Central memory CD4-positive, alpha-beta T cell (primary cell): ENCODE measurements at places on chromosomes 5 and 9.

DNA sequence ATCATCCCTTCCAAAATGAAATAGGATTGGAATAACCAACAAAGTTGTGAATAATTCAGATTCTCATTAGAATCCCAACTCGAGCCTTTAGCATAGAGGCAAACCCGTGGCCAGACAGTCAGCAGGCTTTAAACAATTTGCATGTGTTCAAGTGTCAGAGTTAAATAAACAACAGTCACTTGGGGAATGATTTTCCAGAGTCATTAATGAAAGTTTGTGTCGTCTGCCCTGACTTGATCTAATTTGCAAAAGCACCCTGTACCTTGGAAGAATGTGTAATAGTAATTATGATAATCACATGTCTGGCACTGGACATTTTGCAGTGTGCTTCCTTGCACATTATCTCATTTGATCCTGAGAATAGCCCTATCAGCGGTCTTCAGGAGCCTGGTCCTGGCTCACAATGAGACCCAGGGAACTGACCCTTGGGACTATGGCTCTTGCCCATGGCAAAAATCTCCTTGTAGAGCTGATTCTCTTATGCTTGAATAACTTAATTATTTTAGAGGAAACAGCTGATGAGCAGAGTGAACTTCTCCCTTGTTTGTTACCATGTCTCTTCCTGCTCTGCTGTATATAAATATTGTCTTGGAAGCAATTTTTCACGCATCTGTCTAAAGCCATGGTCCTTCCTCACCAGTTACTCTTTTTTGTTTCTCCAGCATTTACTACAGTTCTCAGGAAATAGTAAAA, 272.7 kb downstream of the NR3C1 start:
- no peak for DNase-seq

- no peak for DNase-seq
Measured at GRCh38 chr9:6907772-6908381, 150.1 kb downstream of the KDM4C start.

GRCh38 chr5:147479444-147479843, 30.4 kb downstream of the DPYSL3 start:
- no peak for DNase-seq

DNA sequence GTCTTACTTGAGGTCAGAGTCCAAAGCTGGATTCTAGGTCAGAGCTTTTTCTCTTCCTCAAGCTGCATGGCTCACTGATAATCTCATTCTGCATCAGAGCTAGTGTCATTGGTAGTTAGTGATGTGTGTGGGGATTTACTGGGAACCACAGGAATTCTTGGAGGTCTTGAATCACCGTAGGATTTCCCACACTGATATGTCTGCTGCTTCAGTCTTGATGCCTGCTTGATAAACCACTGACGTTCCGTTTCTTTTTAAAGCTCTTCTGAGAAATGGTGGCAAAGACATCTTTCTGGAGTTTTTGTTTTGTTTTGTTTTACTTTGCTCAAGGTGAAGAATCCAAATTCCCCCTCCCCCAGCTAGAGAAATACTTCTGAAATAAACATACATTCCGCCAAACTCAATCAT, 1.2 kb upstream of the GARIN3 start:
- DNase-seq: no peak

DNA sequence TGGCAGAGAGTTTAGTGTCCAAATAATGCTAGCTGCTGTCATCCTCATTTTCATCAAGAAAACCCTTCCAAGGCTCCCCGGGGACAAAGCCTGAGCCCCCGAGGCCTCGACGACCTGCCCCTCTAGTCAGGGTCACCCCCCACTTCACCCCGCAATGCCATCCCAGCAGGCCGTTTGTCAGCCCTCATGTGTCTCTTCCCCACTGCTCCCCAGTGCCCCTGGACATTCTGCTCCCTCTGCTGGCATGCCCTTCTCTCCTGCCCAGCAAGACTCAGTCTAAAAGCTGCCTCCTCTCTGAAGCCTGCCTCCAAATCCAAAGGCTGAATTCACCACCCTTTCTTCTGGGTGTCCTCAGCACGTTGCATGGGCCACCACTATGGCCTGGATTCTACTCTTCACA, 59.3 kb downstream of the PAX5 start:
- DNase-seq: no peak

DNA sequence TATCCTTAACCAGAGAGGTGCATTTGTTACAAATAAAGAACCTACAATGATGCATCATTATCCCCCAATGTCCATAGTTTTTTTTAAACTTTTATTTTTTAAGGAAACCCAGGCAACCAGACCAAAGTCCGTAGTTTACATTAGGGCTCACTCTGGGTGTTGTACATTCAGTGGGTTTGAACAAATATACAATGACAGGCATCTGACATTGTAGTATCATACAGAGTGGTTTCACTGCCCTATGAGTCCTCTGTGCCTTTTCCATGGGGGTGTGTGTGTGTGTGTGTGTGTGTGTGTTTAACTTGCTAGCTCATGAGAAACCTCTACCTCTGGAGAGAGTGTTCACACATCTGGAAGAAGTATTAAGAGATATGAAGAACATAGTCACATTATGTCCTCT, 141.5 kb downstream of the KDM4C start:
- no peak for DNase-seq

DNA sequence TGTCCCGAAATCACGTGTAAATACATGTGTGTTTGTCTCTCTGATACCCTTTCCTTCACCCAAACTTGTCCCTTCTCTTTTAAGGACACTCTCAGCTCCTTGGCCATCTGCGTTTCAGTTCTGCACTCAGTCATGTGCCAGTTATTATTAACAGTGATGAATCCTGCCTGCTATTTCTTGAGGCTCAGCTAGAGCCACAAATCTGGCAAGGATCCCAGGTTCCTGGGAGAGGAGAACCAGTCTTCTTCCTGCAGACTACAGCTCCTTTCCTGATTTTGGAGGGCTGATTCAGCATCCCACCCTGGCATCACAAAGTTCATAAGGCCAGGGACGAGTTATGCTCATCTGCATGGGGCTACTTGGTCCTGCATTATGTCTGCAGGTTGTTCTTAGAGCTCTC, 5.6 kb downstream of the MAMDC2 start:
- DNase-seq: no peak

GRCh38 chr9:129309906-129310305, 131.8 kb upstream of the IER5L start:
- no peak for DNase-seq

DNA sequence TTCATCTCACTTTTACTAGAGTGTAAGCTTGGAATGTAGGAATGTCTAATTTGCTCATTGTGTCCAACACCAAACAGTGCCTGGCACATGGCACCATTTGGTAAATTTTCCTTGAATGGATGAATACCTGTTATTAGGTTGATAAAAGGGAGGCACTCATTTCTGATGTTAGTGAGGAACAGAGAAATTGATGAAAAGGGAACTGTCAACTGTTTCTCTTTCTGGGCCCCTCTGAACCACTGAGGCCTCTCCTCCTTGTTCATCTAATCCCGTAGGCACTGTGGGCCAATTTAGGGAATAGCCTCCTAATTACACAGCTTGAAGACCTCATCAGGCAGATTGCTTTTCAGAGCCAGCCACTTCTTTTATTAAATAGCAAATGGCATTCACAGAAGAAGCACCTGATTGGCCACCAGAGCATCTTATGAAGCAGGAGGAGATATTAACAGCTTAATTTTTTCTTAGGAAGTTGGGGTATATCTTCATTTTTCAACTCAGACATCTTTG, 22.6 kb downstream of the MRRF start:
- DNase-seq: no peak

DNA sequence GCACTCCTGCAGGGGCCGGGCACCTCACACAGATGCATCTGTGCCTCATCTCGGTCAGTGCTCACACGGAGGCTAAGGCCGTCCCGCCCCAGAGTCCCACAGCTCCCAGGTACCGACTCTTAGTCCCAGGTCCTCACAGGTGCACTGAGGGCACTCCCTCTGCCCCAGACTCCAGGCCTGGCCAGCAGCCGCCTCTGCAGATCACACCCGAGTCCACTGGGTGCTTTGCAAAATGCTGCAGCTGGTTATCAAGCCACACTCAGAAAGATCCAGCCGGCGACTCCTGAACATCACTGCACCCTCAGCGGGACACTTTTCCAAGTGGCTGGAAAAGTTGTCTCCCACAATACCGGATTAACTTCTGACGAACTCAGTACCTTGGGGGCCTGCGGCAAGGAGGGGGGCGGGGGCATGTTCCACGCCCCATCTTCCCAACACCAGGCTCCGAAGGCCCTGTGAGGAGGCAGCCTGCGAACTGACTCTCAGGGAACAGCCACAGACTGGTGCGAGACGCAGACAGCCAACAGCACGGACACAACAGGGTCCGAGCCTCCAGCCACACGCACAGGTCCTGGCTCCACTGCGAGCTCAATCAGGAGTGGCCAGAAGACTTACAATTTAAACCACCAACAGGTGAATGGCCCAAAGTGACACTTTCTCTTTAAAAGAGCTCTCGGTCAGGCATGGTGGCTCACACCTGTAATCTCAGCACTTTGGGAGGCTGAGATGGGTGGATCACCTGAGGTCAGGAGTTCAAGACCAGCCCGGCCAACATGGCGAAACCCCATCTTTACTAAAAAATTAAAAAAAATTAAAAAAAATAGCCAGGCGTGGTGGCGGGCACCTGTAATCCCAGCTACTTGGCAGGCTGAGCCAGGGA, 4.0 kb downstream of the BRD3 start:
- DNase-seq: no peak

- no peak for DNase-seq
Measured at GRCh38 chr5:35308421-35308820, 78.1 kb upstream of the PRLR start.

DNA sequence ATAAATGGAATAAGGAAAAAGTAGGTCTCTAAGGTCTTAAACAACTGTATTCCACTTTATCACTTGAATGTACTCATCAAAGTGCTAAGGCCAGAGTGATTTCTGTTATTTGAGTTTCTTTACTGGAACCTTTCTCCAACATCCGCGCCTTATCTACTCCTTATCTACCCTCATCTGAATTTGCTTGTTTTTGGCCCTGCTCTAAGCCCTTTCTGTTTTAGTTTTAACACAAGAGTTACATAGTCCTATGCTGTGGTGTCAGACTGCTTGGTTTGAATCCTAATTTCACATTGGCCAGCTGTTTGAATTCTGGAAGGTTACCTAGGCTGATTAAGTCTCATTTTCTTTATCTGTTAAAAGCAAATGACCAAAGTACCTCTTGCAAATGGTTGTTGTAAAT, 128.3 kb downstream of the PCSK5 start:
- DNase-seq: peak; percentile 21

GRCh38 chr5:77991084-77991483, 214.9 kb upstream of the TBCA start:
- DNase-seq: no peak

- no peak for DNase-seq
Measured at GRCh38 chr9:21833090-21833801, 30.8 kb downstream of the MTAP start.

DNA sequence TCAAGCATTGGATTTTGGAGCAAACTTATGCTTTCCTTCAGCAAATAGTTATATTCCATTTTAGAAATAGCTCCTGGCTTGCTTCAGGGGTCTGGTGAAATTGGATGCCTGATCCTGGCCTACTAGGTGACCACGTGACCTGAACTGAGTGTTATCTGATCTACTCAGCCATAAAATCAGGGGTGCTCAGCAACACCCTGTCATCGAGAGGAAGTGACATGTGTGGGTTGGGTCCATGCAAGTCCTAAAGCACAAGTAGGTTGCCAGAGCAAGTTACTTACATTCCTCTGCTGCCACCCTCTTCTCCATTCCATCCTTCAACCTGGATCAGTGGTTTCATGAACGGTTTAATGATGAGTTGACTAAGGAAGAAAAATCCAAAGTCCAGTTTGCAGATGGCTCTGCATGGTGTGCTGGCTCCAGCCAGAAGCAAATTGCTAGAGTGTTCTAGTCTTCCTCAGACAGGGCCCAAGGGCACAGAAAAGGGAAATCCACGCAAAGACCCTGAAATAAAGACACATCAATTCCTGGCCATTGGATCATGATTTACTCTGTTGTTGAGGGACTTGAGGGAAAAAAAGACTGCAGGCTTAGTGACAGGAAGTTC, 2.8 kb upstream of the FAM193B start:
- peak; percentile 25 for DNase-seq

DNA sequence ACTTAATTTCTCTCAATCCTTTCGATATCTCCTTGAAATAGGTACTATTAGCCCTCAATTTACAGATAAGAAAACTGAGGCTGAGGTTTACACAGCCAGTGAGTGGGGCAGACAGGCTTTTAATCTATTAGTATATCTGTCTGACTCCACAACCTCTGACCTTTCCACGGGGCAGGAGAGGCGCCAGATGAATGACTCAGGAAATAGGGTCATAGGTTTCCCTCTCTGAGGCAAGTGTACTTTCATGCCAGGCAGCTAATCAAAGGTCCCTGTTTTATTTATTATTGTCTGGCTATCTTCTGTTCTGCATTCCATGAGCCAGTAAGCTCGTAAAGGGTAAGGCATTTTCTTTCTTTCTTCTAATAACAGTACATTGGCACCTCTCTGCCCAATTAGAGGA, 79.6 kb upstream of the KLF4 start:
- no peak for DNase-seq
